ENCODE measurements at places on chromosomes 7 and 10. TPM values are rescaled to one million over a fixed set of nuclear protein-coding genes. Genes with fewer than 3 reads are reported as not detected.

The INSYN2A gene
- total RNA-seq: 1.1 TPM

The GRID1 gene
- not detected for total RNA-seq

The GNGT1 gene
- total RNA-seq: not detected

The LRWD1 gene
- total RNA-seq: 33.2 TPM

The PNLIPRP1 gene
- total RNA-seq: not detected

The CFAP43 gene
- total RNA-seq: under 0.01 TPM

The OR13A1 gene
- not detected for total RNA-seq

The BET1 gene
- total RNA-seq: 18.7 TPM

The PON1 gene
- total RNA-seq: not detected

The TBXAS1 gene
- 4.0 TPM for total RNA-seq

The TET1 gene
- total RNA-seq: 4.5 TPM

The SPDYE16 gene
- not detected for total RNA-seq

The PRPS1L1 gene
- not detected for total RNA-seq

The TUBAL3 gene
- not detected for total RNA-seq

The LIMK1 gene
- total RNA-seq: 46.7 TPM

The CPA2 gene
- total RNA-seq: not detected

The FFAR4 gene
- total RNA-seq: not detected

The TAS2R41 gene
- not detected for total RNA-seq

The TAS2R4 gene
- total RNA-seq: 1.5 TPM

The RBM20 gene
- not detected for total RNA-seq

The CTAGE6 gene
- 0.59 TPM for total RNA-seq

The ABLIM1 gene
- total RNA-seq: 10.3 TPM

The OPN1SW gene
- total RNA-seq: not detected

The CALHM2 gene
- total RNA-seq: 63.9 TPM

The NPY4R2 gene
- total RNA-seq: not detected

The CD36 gene
- total RNA-seq: 84.1 TPM

The PTN gene
- total RNA-seq: 0.20 TPM

The OPN4 gene
- total RNA-seq: not detected

The HECW1 gene
- 3.9 TPM for total RNA-seq

The ADCYAP1R1 gene
- 3.1 TPM for total RNA-seq

The CNNM2 gene
- 4.8 TPM for total RNA-seq

The ITGB8 gene
- total RNA-seq: 11.8 TPM

The MMP21 gene
- not detected for total RNA-seq

The DHTKD1 gene
- total RNA-seq: 18.0 TPM

The ZNF804B gene
- not detected for total RNA-seq

Data from subcutaneous preadipocyte (primary cell).